Placental pericyte (primary cell): ENCODE measurements at places on chromosomes 6 and 20. TPM values are rescaled to one million over a fixed set of nuclear protein-coding genes. Genes with fewer than 3 reads are reported as not detected.

ADA gene
- 6.9 and 10.9 TPM in 2 replicates for total RNA-seq

AIF1 gene
- not detected in 2 replicates for total RNA-seq

DAAM2 gene
- under 0.01 and 2.3 TPM in 2 replicates for total RNA-seq

LIN28B gene
- total RNA-seq, result 17.7 and 34.4 TPM in 2 replicates

SLC17A4 gene
- total RNA-seq, result not detected in 2 replicates

GLP1R gene
- total RNA-seq, result not detected in 2 replicates

BHLHE23 gene
- total RNA-seq, result not detected in 2 replicates

HTR1B gene
- 0.66 and 21.5 TPM in 2 replicates for total RNA-seq

KCNQ2 gene
- not detected in 2 replicates for total RNA-seq

ISM1 gene
- total RNA-seq, result 0.29 TPM in 1 of 2 replicates, not detected in the other

COX4I2 gene
- total RNA-seq, result not detected in 2 replicates

MAP3K7 gene
- total RNA-seq, result 40.3 and 47.1 TPM in 2 replicates

NHSL1 gene
- total RNA-seq, result 15.5 and 28.9 TPM in 2 replicates

FGD2 gene
- total RNA-seq, result not detected in 2 replicates

TGM6 gene
- total RNA-seq, result not detected in 2 replicates

CYP39A1 gene
- 0.22 and 6.3 TPM in 2 replicates for total RNA-seq

TBX18 gene
- 8.8 and 16.8 TPM in 2 replicates for total RNA-seq

COX7A2 gene
- 97.6 and 146 TPM in 2 replicates for total RNA-seq

RAET1L gene
- not detected in 2 replicates for total RNA-seq

SIGLEC1 gene
- total RNA-seq, result under 0.01 TPM in 2 replicates

MAK gene
- total RNA-seq, result not detected in 2 replicates

CTCFL gene
- total RNA-seq, result under 0.01 TPM in 1 of 2 replicates, not detected in the other

PRR3 gene
- 7.9 and 11.3 TPM in 2 replicates for total RNA-seq

XKR7 gene
- not detected in 2 replicates for total RNA-seq

F13A1 gene
- under 0.01 and 1.0 TPM in 2 replicates for total RNA-seq

HFE gene
- total RNA-seq, result 7.7 and 16.9 TPM in 2 replicates

ADGRF5 gene
- 0.22 and 0.86 TPM in 2 replicates for total RNA-seq

TPX2 gene
- total RNA-seq, result 3.1 and 123 TPM in 2 replicates

GINM1 gene
- total RNA-seq, result 35.8 and 59.3 TPM in 2 replicates

LAMA2 gene
- 25.5 and 193 TPM in 2 replicates for total RNA-seq

SCRT2 gene
- not detected in 2 replicates for total RNA-seq

HSPA12B gene
- under 0.01 TPM in 1 of 2 replicates, not detected in the other for total RNA-seq

ETV7 gene
- total RNA-seq, result 0.29 and 0.88 TPM in 2 replicates

PTGIS gene
- total RNA-seq, result 0.14 and 4.6 TPM in 2 replicates

SLC35F1 gene
- total RNA-seq, result under 0.01 TPM in 1 of 2 replicates, not detected in the other

SIRPB1 gene
- total RNA-seq, result 1.4 and 2.2 TPM in 2 replicates

PMEPA1 gene
- total RNA-seq, result 1.0 and 5.9 TPM in 2 replicates

SNHG17 gene
- total RNA-seq, result 11.2 and 11.5 TPM in 2 replicates
